ENCODE measurements at places on chromosomes 16 and 17.

DNA sequence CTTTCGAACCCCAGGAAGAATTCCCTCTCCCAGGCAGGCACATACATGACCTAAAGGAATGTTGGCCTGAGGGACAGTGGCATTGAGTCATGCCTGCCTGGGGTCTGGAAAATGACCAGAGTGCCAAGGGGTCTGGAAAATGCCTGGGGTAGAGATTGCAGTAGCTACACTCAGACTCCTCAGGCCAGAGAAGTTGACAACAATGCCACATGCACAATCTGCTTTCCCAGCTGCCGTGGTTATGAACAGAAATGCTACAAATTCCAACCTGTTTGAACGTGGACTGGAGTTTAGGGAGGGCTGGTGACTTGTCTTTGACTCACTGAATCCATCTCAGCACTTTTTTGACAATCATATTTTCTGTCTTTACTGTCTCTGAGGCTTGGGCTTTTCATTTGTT lies 250.0 kb downstream of the ABCC12 start:
- no peak for DNase-seq

- DNase-seq = no peak
These were observed 6.6 kb upstream of the SHCBP1 start for GRCh38 chr16:46627746-46628145.

- DNase-seq = no peak
These were observed 5.3 kb downstream of the GPRC5B start for GRCh38 chr16:19879241-19879792.

DNA sequence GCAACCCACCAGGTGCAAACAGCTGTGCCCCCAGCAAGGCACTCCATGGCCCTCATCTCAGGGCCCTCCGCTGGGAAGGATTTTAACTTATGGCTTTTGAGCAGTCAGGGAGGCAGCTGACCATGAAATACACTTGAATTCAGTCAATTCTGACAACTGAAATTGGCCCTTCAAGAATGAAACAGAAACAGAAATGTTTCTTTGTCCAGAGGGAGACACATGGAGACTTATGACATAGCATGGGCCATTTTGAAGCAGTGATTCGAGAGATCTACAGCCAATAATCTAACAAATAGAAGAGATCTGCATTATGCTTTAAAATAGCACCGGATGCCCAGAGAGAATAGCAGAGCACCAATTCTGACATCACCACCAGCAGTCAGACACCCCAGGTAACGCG lies 7.5 kb downstream of the CACNG1 start:
- DNase-seq = no peak

GRCh38 chr17:40026816-40027613 lies 11.8 kb downstream of the CSF3 start:
- peak; percentile 71 for DNase-seq

- DNase-seq = no peak
These were observed 1.6 kb upstream of the ATP6V0C start for GRCh38 chr16:2511996-2512734.

Measured in natural killer cell (primary cell).